Activated naive CD4-positive, alpha-beta T cell treated with anti-CD3 and anti-CD28 coated beads, Interleukin-2, amount 10 ng/mL, durations not matched to agents 7 days and 5 days (primary cell): ENCODE measurements at places on chromosomes 4 and X.

DNA sequence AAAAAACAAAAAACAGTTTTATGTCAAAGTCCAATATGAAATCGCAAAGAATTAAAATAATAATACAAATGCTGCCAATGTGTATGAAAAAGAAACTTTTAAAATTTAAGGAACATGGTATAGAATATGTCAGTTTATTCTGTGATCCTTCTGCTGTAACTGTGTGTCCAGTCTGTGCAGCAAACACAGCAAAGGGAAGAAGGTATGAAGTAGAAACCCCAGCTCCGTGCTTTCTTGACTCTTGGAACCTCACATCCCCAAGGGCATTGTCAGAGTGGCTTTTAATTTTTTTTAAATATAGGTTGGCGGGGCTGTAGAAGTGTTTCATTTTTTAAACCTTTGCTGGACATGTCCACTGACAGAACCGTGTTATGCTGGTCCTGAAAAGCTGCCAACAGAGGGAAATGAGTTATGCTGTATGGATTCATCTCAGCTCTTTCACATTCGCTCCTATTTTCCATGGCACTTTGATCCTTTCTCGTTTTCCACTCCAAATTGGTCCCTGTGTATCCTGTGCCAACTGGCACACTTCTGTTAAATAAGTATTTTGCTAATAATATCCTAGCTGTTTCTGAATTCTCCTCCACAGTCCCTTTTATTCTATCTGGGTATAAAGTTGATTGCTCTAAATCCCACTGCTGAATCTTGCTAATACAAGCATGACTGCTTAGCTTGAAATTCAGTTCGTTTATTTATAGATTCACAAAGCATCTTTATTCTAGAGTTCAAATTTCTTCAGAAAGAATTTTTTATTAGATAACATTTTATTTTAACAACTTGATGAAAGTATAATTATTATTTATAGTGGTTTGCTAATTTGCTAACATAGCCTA, 127.0 kb upstream of the DDIT4L start:
- no peak overlapping the region for H3K4me3 ChIP-seq
- no peaks in the 10 kb centered on the region for H3K27me3 ChIP-seq
- no peaks in the 10 kb centered on the region for H3K36me3 ChIP-seq
- H3K4me1 ChIP-seq, result no peaks in the 10 kb centered on the region

GRCh38 chr4:72136429-72136828, 104.6 kb downstream of the NPFFR2 start:
- H3K27ac ChIP-seq, result no peak overlapping the region
- no peaks in the 10 kb centered on the region for H3K36me3 ChIP-seq
- no peaks in the 10 kb centered on the region for H3K4me1 ChIP-seq
- DNase-seq, result no peak

DNA sequence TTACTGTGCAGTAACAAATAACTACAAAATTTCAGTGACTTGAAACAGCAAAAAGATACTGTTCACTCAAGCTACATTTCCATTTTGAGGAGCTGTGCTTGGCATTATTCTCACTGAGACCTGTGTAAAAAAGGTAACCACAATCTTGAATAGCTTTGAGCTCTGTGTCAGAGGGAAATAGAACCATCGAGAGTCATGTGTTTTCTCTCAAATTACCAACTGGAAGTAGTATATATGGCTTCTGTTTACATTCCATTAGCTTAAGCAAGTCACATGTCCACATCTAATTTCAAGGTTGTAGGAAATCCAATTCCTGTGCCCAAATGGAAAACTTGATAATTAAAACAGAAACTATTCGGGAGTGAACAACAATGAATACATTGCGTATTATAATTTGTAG, 82.9 kb upstream of the BANK1 start:
- H3K27ac ChIP-seq, result no peak overlapping the region
- H3K4me1 ChIP-seq, result no peaks in the 10 kb centered on the region
- no peak for DNase-seq
- H3K27me3 ChIP-seq, result peaks cover 4% of the 10 kb centered on the region
- H3K36me3 ChIP-seq, result no peaks in the 10 kb centered on the region
- no peak overlapping the region for H3K4me3 ChIP-seq

- H3K36me3 ChIP-seq, result no peaks in the 10 kb centered on the region
- no peaks in the 10 kb centered on the region for H3K27me3 ChIP-seq
- DNase-seq, result no peak
- no peak overlapping the region for H3K4me3 ChIP-seq
- no peaks in the 10 kb centered on the region for H3K4me1 ChIP-seq
Observed at GRCh38 chr4:95106408-95106928, 348.7 kb downstream of the BMPR1B start.

GRCh38 chr4:1171311-1172227, 814 bp downstream of the SPON2 start:
- no peak overlapping the region for H3K27ac ChIP-seq
- peaks cover 75% of the 10 kb centered on the region for H3K27me3 ChIP-seq
- DNase-seq, result peak; percentile 68
- no peaks in the 10 kb centered on the region for H3K36me3 ChIP-seq

- no peak for DNase-seq
- H3K27ac ChIP-seq, result no peak overlapping the region
- peaks cover 25% of the 10 kb centered on the region for H3K27me3 ChIP-seq
- no peak overlapping the region for H3K4me3 ChIP-seq
Observed at GRCh38 chr4:1179976-1180375, 7.6 kb upstream of the SPON2 start.

- no peak overlapping the region for H3K27ac ChIP-seq
- H3K4me1 ChIP-seq, result peaks cover 3% of the 10 kb centered on the region
- DNase-seq, result no peak
- H3K36me3 ChIP-seq, result peaks cover 61% of the 10 kb centered on the region
- no peak overlapping the region for H3K4me3 ChIP-seq
- no peaks in the 10 kb centered on the region for H3K27me3 ChIP-seq
Observed at GRCh38 chr4:142585411-142585810, 260.7 kb downstream of the INPP4B start.

DNA sequence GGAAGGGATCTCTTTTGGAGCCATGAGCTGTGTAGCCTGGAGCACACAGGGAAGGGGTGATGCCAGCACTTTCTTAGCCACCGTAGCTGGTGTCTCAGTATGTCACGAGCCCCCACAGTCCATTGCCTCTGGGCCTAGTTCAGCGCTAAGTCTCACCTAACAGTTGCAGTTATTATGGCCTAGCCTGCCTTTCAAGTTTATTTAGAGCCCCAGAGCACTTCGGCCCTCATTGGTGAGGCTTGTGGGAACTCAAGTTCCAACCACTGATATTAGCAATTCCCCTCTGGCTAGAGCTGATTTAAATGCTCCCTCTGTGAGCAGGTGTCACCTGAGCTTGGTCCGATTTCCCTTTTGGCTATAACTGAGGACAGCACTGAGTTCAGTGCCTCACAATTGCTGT, 388.4 kb upstream of the MAOA start:
- no peaks in the 10 kb centered on the region for H3K27me3 ChIP-seq
- no peak overlapping the region for H3K27ac ChIP-seq
- H3K36me3 ChIP-seq, result no peaks in the 10 kb centered on the region
- H3K4me1 ChIP-seq, result no peaks in the 10 kb centered on the region
- H3K4me3 ChIP-seq, result no peak overlapping the region

GRCh38 chr4:121252224-121252806, 88.2 kb upstream of the TNIP3 start:
- H3K36me3 ChIP-seq, result no peaks in the 10 kb centered on the region
- H3K27me3 ChIP-seq, result no peaks in the 10 kb centered on the region
- no peak overlapping the region for H3K4me3 ChIP-seq
- no peak overlapping the region for H3K27ac ChIP-seq
- DNase-seq, result peak; percentile 65
- peaks cover 33% of the 10 kb centered on the region for H3K4me1 ChIP-seq

DNA sequence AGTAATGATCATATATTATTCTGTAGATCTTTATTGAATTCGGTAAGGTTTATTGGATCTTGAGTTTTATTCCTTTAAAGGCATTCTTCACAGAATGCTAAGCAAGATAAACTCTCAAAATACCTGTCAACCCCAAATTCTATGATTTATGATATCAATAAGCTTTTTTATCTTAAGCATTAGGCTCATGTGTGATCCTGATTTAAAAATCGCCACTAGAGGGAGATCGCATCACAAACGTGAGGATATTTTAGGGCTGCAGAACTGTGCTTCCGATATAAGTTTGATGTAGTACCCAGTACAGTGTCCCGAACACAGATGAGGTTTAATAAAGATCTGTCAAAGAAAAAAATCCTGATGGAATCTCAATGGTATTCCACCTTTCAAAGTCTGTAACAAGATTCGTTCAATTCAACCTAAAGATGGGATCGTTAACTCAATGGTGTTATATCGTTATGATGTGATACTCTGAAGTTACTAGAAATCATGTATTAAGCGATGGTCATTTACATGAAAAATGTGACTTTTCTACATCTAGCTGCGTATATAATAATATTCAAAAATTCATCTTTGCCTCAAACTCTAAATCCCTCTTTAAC, 169.0 kb downstream of the CORIN start:
- no peaks in the 10 kb centered on the region for H3K4me1 ChIP-seq
- H3K27me3 ChIP-seq, result peaks cover 9% of the 10 kb centered on the region
- no peaks in the 10 kb centered on the region for H3K36me3 ChIP-seq
- H3K27ac ChIP-seq, result no peak overlapping the region

GRCh38 chrX:3711331-3711917, 2.0 kb downstream of the PRKX start:
- H3K27ac ChIP-seq, result peak overlapping the region; percentile 96
- peak; percentile 40 for DNase-seq
- H3K4me3 ChIP-seq, result peak overlapping the region; percentile 89

- no peaks in the 10 kb centered on the region for H3K27me3 ChIP-seq
- H3K4me3 ChIP-seq, result no peak overlapping the region
- no peak overlapping the region for H3K27ac ChIP-seq
- no peak for DNase-seq
- H3K4me1 ChIP-seq, result no peaks in the 10 kb centered on the region
Observed at GRCh38 chr4:176123710-176124407, 58.2 kb downstream of the WDR17 start.

DNA sequence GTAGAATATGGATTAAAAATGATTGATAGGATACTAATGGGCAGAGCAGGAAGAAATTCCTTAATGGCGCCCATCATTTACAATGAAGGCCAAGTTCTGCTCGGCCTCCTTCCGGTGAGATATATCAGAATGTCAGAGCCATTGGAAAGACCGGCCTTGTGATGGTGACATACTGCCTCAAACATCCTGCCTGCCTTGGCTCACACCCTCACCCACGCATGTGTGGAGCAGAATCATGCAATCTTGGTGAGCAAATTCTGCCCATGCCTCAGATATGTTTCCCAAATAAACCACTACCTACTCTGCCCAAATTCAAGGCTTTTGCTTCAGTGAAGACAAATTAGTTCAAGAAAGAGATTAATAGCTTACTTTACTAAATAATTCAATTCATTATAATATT, 163.3 kb downstream of the MID1 start:
- no peak overlapping the region for H3K4me3 ChIP-seq
- no peak overlapping the region for H3K27ac ChIP-seq
- H3K27me3 ChIP-seq, result no peaks in the 10 kb centered on the region
- no peak for DNase-seq
- no peaks in the 10 kb centered on the region for H3K36me3 ChIP-seq

DNA sequence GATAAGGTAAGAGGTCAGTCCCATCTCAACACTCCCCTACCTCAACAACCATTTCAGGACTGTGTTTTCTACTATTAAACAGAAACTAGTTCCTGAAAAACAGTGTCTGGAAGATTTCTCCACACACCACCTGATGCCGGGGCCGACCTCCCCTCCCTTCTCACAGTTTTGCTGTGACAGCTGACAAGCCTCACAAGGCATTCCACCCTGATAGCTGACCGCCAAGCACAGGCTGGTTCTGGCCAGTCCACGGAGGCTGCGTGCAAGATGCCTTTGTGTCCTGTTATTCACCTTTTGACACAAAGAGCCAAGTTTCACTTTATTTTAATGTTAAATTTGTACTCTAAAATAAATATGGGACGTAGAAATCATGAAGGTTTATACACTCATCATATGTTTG, 758.6 kb downstream of the PDHA2 start:
- H3K27me3 ChIP-seq, result no peaks in the 10 kb centered on the region
- H3K4me3 ChIP-seq, result no peak overlapping the region
- H3K4me1 ChIP-seq, result no peaks in the 10 kb centered on the region
- no peaks in the 10 kb centered on the region for H3K36me3 ChIP-seq
- DNase-seq, result no peak

GRCh38 chr4:139641218-139641617, 24.4 kb upstream of the MGST2 start:
- peaks cover 16% of the 10 kb centered on the region for H3K27me3 ChIP-seq
- H3K4me1 ChIP-seq, result no peaks in the 10 kb centered on the region
- H3K36me3 ChIP-seq, result no peaks in the 10 kb centered on the region
- H3K27ac ChIP-seq, result no peak overlapping the region
- DNase-seq, result no peak

GRCh38 chrX:9899640-9900111, 67.5 kb upstream of the CLDN34 start:
- H3K36me3 ChIP-seq, result no peaks in the 10 kb centered on the region
- no peak overlapping the region for H3K4me3 ChIP-seq
- peaks cover 13% of the 10 kb centered on the region for H3K27me3 ChIP-seq
- H3K27ac ChIP-seq, result no peak overlapping the region
- no peaks in the 10 kb centered on the region for H3K4me1 ChIP-seq

DNA sequence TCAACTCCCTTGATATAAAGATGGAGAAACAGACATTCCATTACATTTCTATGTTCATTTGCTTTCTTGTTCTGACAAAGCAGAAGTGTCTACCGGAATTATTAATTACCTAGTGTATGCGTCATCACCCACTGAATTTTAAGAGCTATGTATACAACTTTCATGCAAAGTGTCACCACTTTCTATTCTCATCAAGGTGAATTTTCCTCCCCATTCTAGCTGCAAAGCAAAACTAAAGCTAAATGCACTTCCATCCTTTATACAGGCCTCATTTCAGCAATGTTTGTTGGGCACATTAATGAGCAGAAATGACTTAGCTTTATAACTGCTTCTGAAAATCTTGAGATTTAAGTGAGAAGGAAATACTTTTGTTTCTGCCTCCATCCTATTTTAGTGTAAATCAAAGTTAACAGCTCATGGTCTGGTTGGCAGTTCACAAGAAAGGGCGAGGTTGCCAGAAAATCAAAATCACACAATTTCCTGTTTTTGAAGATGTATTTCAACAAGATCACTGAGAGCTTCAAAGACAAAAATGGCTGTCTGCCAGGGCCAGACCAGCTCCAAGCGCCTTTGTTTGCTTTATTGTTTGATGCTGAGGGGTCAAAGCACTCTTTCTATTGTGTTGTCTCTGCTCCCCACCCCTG, 7.2 kb upstream of the FAM9C start:
- peak; percentile 46 for DNase-seq
- peak overlapping the region; percentile 98 for H3K27ac ChIP-seq
- H3K27me3 ChIP-seq, result no peaks in the 10 kb centered on the region
- peaks cover 30% of the 10 kb centered on the region for H3K36me3 ChIP-seq
- peak overlapping the region; percentile 15 for H3K4me3 ChIP-seq
- peaks cover 73% of the 10 kb centered on the region for H3K4me1 ChIP-seq

GRCh38 chrX:16853537-16853936, 16.6 kb downstream of the RBBP7 start:
- peaks cover 7% of the 10 kb centered on the region for H3K4me1 ChIP-seq
- DNase-seq, result no peak
- H3K27me3 ChIP-seq, result no peaks in the 10 kb centered on the region
- no peak overlapping the region for H3K4me3 ChIP-seq
- peaks cover 36% of the 10 kb centered on the region for H3K36me3 ChIP-seq
- H3K27ac ChIP-seq, result no peak overlapping the region

- no peaks in the 10 kb centered on the region for H3K4me1 ChIP-seq
- no peaks in the 10 kb centered on the region for H3K27me3 ChIP-seq
- H3K27ac ChIP-seq, result no peak overlapping the region
- H3K36me3 ChIP-seq, result peaks cover 2% of the 10 kb centered on the region
- H3K4me3 ChIP-seq, result no peak overlapping the region
Observed at GRCh38 chr4:81449015-81449414, 22.7 kb downstream of the RASGEF1B start.
